ENCODE measurements at places on chromosomes 4 and X. TPM values are rescaled to one million over a fixed set of nuclear protein-coding genes. Genes with fewer than 3 reads are reported as not detected.

The TBC1D25 gene
- total RNA-seq: 18.8 TPM

The CHIC1 gene
- 3.7 TPM for total RNA-seq

The IDUA gene
- 8.5 TPM for total RNA-seq

The GDPD2 gene
- 0.14 TPM for total RNA-seq

The CYBB gene
- total RNA-seq: 0.06 TPM

The SH3TC1 gene
- total RNA-seq: 12.2 TPM

The PRIMPOL gene
- total RNA-seq: 24.9 TPM

The CXXC4 gene
- total RNA-seq: not detected

The PHEX gene
- 1.5 TPM for total RNA-seq

The AKAP14 gene
- 0.66 TPM for total RNA-seq

The ARHGEF6 gene
- 59.5 TPM for total RNA-seq

The LGI2 gene
- not detected for total RNA-seq

The AMBN gene
- total RNA-seq: not detected

The SASH3 gene
- 114 TPM for total RNA-seq

The SHISA3 gene
- not detected for total RNA-seq

The OPRPN gene
- total RNA-seq: not detected

The ZBED1 gene
- total RNA-seq: 19.2 TPM

The H2BW2 gene
- total RNA-seq: not detected
